PC-3 (cell line): ENCODE measurements at places on chromosomes 4 and X.

DNA sequence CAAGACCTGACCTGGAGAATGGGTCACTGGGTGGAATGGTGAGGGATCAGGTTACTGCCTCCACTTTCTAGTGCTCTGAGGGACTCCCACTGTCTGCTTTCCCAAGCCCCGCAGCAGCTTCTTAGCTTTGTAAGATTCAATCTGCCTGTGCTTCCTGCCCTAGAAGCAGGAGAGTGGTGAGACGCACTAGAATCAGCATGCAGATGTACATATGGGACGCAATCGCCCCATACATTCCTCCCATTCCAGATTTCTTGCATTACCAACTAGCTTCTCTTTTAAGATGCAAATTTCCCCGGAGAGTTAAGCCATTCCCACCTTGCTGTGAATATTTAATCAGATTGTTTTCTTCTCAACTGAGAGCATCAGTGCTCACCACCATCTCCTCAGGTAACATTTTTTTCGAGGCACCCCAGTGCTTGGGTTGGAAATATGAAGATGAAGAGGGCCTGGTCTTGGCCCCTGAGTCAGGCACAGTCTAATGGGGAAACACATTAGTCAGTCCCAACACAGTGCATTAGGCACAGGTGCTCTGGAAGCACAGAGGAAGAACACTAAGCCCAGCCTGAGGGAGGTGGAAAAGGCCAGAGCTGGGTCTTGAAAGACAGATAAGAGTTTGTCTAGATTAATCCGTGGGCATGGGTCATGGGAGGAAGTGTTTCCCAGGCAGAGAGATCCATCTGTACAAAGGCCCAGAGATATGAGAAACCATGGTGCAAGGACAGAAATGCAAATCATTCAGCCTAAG lies 66.7 kb upstream of the PRPS1 start:
- DNase-seq = no peak

- peak; percentile 91 for DNase-seq
Observed at GRCh38 chrX:45735571-45735970, 534.9 kb upstream of the DIPK2B start.

DNA sequence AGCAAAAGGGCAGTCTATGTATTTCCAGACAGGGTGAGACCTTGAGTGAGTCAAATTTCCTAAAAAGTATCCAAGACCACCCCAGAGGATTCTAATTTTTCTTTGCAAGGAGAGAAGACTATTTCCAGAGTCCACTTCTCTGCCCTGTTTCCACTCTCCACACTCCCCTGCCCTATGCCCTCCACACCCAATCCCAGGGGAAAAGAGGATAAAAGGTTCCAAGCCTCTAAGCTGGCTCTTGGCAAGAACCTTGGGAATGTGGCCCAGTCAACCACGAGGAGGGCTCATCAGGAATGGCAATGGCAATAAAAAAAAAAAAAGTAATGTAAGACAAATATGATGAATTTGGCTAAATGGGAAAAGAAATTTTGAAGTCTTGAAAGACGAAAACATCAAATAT lies 65.9 kb downstream of the SRPX start:
- no peak for DNase-seq

- no peak for DNase-seq
Observed at GRCh38 chr4:182898479-182898799, 18.7 kb downstream of the DCTD start.

- no peak for DNase-seq
Observed at GRCh38 chrX:66553973-66554372, 84.9 kb downstream of the EDA2R start.

DNA sequence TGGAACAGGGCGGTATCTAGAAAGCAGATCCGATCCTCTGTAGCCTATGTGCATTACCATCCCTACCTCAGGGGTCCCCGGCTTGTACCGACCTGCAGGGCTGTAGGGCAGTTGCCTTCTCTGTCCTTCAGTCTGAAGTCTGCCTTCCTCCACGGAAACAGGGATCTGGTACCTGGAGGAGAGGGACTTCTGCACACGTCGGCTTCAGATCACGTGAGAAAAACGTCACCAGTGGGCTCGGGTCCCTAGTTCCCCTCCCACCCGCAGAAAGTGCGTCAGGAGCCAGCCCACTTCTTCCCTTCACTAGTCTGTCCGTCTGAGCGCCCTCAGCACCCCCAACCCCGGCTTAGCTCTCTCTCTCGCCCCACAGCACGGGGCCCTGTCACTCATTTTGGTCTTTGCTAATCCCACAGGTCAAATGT lies at the start of gene TCEAL5:
Gene TCEAL5 (minus strand): TSS at position 170 of the 422 bp plus-strand sequence. CDS start 2,187 bp downstream, outside the sequence.
- DNase-seq = no peak

DNA sequence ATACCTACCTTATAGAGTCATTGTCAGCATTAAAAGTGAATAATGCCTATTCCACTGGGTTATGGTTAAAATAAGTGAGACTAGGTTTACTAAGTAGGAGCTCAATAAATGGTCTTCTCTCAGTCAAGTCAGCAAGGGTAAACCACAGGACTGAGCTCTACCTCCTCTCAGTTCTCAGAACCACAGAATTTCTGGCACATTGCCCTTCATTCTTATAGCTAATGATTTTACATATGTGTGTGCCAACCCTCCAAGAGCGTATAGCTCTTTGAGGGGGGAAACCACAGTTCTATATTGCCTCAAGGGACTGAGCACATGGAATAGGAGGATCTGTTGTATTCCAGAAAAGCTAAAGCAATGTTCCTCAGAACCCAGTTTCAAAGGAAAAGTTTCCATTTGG lies 124.8 kb downstream of the ATG4A start:
- DNase-seq = no peak

DNA sequence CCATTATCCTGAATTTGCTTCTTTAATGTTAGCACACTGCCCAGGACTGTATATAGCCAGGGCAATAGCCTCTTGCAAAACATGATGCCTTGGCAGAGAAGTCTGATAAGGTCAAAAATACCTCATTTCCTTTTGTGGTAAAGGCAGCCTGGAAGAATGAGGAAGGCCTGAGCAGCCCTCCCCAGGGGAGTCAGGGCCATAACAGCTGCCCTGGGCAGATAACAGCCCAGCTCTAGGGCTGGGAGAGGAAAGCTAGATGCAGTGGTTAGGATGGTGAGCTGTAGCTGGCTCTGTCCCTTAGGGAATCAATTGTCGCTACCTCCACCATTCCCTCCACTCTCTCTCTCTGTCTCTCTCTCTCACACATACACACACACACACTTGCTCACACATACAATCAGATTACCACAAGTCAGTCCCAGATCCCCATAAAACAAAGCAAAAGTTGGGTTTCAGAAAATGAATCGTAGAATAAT lies 29.2 kb downstream of the EFHC2 start:
- DNase-seq = peak; percentile 42

GRCh38 chrX:130623518-130623917 lies 221.7 kb downstream of the RBMX2 start:
- DNase-seq = no peak

DNA sequence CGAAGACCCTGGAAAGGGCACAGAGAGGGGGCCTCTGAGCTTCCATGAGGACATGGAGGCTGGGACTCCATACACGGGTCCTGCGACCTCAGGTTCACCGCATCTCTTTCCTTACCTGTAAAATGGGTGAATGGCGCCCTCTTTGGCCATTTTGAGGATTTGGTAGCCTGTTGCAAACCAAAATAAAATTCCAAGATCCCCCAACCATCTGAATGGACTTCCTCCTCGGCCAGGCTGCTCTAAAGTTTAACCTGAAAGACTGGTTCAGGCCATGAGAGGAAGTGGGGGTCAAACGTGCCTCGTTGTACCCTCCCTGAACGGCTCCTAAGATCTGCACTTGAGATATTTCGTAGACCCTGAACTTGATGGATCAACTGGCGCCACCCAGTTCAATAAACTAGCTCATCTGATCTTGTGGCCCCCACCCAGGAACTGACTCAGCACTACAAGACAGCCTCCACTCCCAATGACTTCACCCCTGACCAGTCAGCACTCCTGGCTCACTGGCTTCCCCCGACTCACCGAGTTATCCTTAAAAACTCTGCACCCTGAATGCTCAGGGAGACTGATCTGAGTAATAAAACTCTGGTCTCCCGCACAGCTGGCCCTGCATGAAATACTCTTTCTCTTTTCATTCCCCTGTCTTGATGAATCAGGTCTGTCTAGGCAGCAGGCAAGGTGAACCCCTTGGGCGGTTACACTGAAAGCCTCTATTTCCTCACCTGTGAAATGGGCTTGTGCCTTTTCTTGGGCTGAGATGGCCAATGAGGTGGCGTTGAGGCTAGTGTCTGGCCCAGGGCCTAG lies 32.9 kb upstream of the GPR78 start:
- peak; percentile 85 for DNase-seq
